ENCODE measurements at places on chromosomes 12 and 14. TPM values are rescaled to one million over a fixed set of nuclear protein-coding genes. Genes with fewer than 3 reads are reported as not detected.
A peak's percentile ranks its signal among the peaks of the same experiment; 100 is the strongest.

- peaks cover 8% of the 10 kb centered on the region for H3K4me1 ChIP-seq
- H3K27ac ChIP-seq, result peak overlapping the region; percentile 98
- H3K4me3 ChIP-seq, result peak overlapping the region; percentile 94
- DNase-seq, result no peak
- no peaks in the 10 kb centered on the region for H3K27me3 ChIP-seq
- no peaks in the 10 kb centered on the region for H3K36me3 ChIP-seq
Observed at GRCh38 chr12:76085520-76085868, 1.0 kb upstream of the NAP1L1 start.

GRCh38 chr12:33432992-33433391 is 6.6 kb downstream of the SYT10 start:
- H3K27me3 ChIP-seq, result peaks cover 16% of the 10 kb centered on the region
- H3K27ac ChIP-seq, result no peak overlapping the region
- no peaks in the 10 kb centered on the region for H3K36me3 ChIP-seq

ZC3H14 gene
- total RNA-seq, result 42.6 TPM

GRCh38 chr14:76644855-76645518 is 116.3 kb upstream of the VASH1 start:
- H3K27ac ChIP-seq, result no peak overlapping the region
- H3K36me3 ChIP-seq, result no peaks in the 10 kb centered on the region
- H3K27me3 ChIP-seq, result no peaks in the 10 kb centered on the region
- H3K4me3 ChIP-seq, result no peak overlapping the region
- no peaks in the 10 kb centered on the region for H3K4me1 ChIP-seq

PDZRN4 gene
- not detected for total RNA-seq

GRCh38 chr14:99260587-99261551 is 11.1 kb downstream of the BCL11B start:
- H3K27me3 ChIP-seq, result peaks cover 60% of the 10 kb centered on the region
- no peak for DNase-seq
- no peak overlapping the region for H3K27ac ChIP-seq
- H3K4me1 ChIP-seq, result no peaks in the 10 kb centered on the region

DNA sequence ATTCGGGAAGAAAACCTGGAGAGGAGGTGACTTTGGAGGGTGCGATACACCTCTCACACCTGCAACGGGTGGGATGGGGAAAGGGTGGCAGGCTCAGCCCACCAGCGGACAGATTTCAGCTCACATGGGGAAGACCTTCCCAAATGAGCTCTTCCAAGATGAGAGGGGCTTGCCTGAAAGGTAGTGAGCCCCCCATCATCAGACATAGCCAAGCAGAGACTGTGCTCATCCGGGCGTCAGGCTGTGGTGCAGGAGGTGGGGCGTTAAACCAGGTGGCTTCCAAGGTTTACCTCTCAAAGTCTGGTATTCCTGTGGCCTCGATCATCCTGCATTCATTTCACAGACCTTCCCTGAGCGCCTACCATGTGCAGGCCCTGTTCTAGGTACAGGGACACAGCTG is 105.4 kb upstream of the FKBP4 start:
- no peaks in the 10 kb centered on the region for H3K4me1 ChIP-seq
- no peak overlapping the region for H3K4me3 ChIP-seq
- H3K36me3 ChIP-seq, result peaks cover 66% of the 10 kb centered on the region

DEGS2 gene
- total RNA-seq, result not detected

DNA sequence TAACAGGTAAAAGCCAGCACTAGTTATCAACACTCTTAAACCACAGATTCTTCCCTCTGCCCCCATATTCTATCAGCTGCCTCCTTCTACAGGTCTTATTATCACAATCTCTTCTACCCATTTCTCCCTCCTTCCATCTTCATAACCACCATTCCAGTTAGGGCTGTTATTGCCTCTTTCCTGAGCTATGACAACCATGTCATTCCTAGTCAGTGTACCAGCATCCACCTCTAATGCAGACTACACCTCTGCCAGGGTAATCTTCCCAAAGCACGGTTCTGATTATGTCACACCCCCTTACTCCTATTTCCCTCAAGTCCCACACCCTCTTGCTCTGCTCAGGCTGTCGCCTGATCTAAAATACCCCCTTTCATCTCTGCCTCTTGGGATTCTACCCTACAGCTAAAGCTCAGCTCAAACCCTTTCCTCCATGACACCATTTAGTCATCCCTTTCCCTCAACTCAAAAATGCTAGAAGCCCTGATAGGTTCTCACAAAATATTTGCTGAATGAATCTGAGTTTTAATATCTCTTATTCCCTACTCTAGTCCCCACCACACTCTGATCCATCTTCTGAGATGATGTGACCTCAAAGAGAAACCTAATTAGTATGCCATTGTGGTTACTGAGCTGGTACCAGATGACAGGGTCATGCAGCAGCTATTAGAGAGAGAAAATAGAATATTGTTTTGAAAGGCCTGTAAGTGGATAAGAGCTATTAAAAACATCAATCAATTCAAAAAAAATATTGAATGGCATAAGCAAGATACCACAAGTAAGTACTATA is 11.7 kb downstream of the RACGAP1 start:
- H3K27ac ChIP-seq, result no peak overlapping the region
- H3K36me3 ChIP-seq, result no peaks in the 10 kb centered on the region
- no peak for DNase-seq

GRCh38 chr14:67131691-67132090 is 57.5 kb upstream of the GARIN2 start:
- H3K36me3 ChIP-seq, result no peaks in the 10 kb centered on the region
- DNase-seq, result no peak
- no peaks in the 10 kb centered on the region for H3K4me1 ChIP-seq
- no peak overlapping the region for H3K27ac ChIP-seq

DNA sequence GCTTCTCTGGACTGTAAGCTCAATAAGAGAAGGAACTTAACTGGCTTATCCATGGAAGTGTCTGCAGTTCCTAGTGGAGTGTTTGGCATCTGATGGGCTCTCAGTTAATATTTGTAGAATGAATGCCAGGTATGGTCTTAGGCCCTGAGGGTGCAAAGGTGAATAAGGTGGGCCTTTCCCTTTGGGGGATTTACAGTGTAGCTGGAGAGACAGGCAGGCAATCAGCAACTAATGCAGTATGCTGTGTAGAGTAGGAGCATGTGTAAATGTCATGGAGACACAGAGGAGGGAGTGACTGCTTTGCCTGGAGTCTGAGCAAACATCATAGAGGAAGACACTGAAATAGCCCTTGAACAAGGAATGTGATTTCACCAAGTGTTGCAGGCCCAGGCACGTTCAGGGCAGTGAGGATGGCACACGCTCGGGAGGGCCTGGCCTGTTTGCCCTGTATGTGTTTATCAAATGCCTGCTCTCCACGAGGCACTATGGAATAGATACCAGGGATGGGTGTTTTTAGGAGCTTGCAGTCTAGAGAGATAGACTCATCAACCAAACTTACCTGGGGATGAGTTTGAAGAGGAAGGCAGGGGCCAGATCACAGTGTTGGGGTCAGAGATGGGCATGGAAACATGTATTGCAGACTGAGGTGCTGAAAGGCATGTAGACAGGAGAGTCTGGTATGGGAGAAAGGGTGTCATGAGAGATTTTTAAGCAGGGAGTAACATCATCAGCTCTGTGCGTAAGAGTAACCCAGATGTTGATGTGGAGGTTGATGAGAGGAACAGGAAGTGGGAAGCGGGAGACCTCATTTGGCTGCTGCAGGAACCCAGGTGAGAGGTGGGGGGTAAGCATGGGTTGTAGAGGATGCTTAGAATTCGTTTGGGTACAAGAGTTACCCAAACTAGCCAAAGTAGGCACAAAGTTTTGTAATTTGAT is 54.1 kb downstream of the PLXNC1 start:
- no peaks in the 10 kb centered on the region for H3K27me3 ChIP-seq
- peaks cover 2% of the 10 kb centered on the region for H3K4me1 ChIP-seq
- H3K27ac ChIP-seq, result no peak overlapping the region
- no peaks in the 10 kb centered on the region for H3K36me3 ChIP-seq

MYL2 gene
- 35,570 TPM for total RNA-seq

GRCh38 chr12:29041621-29042020 is 107.5 kb upstream of the FAR2 start:
- H3K36me3 ChIP-seq, result no peaks in the 10 kb centered on the region
- H3K27ac ChIP-seq, result no peak overlapping the region
- no peak for DNase-seq
- H3K27me3 ChIP-seq, result no peaks in the 10 kb centered on the region
- H3K4me3 ChIP-seq, result no peak overlapping the region
- no peaks in the 10 kb centered on the region for H3K4me1 ChIP-seq

Measured in heart left ventricle (tissue), 16 donors.